OCI-LY7 (cell line): ENCODE measurements at places on chromosomes 1 and 21. TPM values are rescaled to one million over a fixed set of nuclear protein-coding genes. Genes with fewer than 3 reads are reported as not detected.

The OR2T33 gene
- not detected in 2 replicates for total RNA-seq

The AADACL4 gene
- not detected in 2 replicates for total RNA-seq

The CRTC2 gene
- total RNA-seq, result 65.6 and 67.9 TPM in 2 replicates

- no peak for DNase-seq
Measured at GRCh38 chr1:226026833-226027232, 27.7 kb upstream of the SDE2 start.

DNA sequence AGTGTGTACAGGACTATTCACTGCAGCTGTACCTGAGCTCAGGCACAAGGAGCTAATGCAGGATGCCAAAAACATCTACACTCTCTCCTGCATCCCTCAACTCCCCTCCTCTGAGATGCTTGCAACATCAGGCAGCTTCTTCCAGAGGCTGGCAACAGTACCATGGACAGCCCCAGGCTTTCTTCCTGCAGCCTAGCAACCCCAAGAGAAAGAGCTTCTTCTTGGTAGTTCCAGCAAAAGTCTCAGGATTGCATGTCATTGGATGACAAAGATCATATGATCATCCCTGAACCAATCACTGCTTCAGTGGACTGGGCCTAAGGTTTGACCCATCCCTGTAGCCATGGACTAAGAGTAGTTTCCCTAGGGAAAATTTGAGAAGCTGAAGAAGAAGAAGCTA is 46.7 kb downstream of the CAMK2N1 start:
- DNase-seq, result no peak

GRCh38 chr1:151098126-151098525 is 27.6 kb downstream of the GABPB2 start:
- no peak for DNase-seq

DNA sequence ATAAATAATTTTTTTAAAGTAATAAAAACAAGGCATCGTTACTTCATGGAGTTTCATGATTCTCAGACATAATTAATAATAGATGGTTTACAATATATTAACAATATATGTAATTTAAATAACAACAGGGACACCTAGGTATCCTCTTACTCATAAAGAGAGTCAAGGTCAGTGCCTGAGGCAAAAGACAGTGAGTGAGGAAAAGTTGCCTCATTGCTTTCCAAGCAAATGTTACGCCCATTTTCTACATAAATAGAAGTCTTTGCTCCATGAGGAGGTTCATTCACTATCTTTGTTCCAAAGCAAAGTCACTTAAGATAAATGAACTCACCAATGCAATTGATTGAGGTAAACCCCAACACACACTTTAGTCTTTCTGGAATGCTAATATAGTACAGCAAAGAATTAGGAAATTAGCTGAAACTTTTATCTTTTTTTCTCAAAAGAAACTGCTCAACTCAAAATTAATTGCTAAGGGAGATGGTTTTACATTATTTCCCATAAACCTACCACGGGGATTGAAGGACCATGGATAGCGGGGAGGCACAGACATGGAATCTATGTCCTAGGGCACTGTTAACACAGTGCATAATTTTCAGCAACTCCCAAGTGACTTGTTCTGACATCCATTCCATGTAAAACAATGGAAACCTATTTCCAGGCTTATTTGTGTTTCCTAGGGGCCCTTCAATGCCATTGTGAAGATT is 19.6 kb downstream of the BCL9 start:
- no peak for DNase-seq

GRCh38 chr1:100747771-100748170 is 28.2 kb downstream of the VCAM1 start:
- no peak for DNase-seq

DNA sequence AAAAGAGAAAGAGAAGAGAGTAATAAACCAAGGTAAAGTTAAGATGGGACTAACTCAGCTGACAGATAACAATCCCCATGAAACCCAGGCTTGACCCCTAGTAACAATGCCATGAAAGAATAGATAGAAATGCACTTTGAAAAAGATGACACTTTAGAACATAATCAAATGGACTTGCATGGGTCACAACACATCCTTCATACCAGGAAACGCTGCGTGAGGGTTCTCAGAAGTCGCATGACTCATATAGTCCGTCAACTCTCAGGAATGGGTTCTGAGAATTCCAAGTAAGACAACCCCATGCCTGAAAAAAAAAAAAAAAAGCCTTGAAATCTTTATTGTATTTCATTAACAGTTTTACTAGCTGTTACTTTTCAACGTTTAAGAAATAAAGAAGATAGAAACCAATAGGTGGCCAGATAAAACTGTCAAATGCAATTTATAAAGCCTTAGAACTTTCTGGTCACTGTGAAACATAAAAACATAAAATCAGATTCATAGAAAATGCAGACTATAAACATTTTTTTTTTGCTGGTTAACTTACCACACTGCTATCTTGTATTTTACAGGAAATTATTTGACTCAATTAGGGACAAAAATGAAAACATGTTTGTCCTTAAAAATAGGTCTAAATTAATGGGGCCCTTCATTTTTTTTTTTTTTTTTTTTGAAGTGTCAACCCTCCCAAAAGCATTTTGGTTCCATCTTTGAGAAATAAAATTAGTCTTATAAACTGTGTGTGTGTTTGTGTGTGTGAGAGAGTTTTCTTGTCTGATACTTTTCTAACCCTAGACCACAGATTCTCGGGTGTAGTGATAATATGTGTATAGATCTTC is 202.1 kb downstream of the NCAM2 start:
- no peak for DNase-seq

DNA sequence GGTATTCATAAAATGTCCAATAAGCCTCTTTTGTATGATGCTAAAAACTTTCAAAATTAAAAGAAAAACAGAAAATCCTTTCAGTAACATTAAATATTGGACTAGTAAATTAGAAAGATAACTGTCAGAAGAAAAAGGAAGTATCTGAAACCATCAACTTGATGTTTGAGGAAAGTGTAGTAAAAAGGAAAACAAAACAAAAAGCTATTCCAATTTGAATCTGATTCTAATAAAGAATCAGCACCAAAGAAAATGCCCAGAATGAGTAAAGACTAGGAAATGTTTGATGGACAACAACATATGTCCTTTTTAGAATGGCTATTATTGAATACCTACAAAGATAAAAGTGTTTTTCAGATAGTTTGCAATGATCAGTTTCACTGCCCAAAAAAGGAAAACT is 79.9 kb upstream of the RBM34 start:
- DNase-seq, result no peak

GRCh38 chr21:35284199-35284598 is 235.1 kb upstream of the RUNX1 start:
- no peak for DNase-seq
